ENCODE measurements at places on chromosomes 16 and 17.
A peak's percentile ranks its signal among the peaks of the same experiment; 100 is the strongest.

DNA sequence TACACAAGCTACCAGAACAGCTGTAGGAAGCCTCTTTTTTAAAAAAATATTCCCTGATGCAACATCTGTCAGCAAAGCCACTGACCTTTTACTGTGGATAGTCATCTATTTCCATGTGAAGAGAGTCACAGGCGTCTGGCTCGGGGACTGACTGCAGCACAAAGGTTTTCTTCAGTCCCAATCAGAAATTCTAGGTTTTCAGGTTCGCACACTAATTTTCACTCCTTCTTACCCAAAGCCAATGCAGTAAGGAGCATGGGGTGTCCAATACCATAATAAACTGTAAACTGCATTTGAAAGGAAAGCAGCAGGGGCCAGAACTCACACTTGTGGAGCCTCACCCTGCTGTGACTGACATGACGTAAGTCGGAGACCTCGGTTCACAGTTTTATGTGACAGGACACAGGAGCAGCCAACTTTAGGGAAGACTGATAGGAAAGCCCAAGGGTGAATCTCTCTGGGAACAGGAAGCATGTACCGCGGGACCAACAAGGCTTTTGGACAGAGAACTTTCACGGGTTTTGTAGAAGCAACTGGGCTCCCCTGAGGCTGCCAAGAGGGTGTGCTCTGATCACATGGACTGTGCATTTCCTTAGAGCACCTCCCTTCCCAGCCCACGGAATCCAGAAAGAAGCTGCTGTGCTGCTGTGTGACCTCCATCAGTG lies 9.1 kb upstream of the TMEM100 start:
- DNase-seq: no peak

GRCh38 chr17:42010898-42011516 lies 6.2 kb downstream of the DNAJC7 start:
- no peak for DNase-seq

- no peak for DNase-seq
Observed at GRCh38 chr17:1709971-1710806, at the start of gene TLCD2. TSS of gene TLCD2 (minus strand) at chr17:1710377. CDS start at chr17:1710242, 135 bp downstream.

- DNase-seq: no peak
Observed at GRCh38 chr16:27430923-27431484, 29.0 kb downstream of the IL21R start.

GRCh38 chr17:81870131-81870980 lies 781 bp downstream of the ARHGDIA start:
- no peak for DNase-seq

- DNase-seq: peak; percentile 19
Observed at GRCh38 chr17:55124730-55125360, 139.9 kb upstream of the HLF start.

DNA sequence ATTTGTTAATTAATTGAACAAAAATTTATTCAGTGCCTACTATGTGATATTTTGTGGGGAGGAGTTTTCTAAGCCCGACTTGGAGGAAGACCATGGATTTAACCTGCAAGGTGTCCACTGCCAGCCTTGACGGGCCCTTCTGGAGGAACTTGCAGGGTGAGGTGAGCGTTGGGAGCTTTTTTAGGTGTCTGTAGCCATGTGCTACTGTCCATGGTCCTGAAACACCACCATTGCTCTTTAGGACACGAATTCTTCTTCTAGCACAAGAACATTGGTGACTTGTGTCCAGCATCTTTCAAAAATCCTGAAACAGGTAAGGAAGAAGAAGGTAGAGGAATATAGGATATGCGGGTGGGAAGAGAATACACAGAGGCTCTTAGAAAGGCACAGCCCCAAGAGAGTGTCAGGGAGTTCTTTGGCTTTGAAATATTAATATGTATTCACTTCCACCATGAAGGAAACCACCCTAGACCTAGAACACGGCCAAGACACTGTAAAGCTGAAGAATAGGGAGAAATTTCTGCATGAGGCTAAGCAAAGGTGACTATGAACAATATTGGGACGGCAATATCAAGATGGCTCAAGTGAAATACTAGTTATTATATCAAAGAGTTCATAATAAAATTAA lies 27.9 kb upstream of the OR4D1 start:
- DNase-seq: no peak

DNA sequence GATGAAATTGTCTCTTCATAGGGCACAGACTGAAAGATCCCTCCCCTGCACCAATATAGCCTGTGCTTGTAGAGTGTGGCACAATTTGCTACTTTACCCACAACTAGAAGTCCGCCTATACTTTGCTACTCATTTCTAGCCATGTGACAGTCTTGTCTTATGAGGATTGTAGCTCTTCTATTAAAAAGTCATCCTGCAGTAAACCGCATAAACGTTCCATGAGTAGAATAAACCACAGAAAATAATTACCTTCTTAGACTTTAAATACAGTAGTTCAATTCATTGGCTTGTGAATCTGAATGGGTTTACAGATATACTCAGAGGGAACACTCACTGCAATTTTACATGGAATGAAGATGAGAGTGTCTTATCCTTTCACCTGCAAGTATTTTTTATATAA lies 4.4 kb downstream of the KRT27 start:
- DNase-seq: no peak

- no peak for DNase-seq
Observed at GRCh38 chr16:27813591-27813990, 249.9 kb downstream of the GSG1L start.

DNA sequence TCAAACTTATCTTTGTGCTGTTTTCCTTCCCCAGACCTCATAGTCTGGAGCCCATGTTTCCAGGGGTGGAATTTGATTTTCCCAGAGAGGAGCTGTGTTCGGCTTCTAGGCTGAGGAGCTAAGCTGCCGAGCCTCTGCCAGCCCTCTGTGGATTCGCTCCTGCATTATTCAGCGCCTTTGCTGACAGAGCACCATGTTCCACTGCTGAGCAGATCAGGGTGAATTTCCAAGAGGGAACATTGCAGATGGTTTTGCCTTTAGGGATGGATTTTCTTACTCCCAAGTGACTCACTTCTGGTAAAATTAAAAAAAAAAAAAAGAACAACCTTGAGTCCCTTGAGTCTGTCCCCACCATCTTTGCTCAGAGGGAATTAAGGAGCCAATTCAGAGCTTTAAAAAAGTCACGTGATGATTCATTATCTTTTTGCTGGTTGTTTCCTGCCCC lies 229.5 kb downstream of the PRKCA start:
- DNase-seq: no peak

- DNase-seq: no peak
Observed at GRCh38 chr16:85522842-85523601, 90.1 kb upstream of the GSE1 start.

GRCh38 chr17:75785016-75785890 lies 647 bp downstream of the UNK start:
- no peak for DNase-seq

GRCh38 chr16:3767333-3767986 lies 50.1 kb upstream of the TRAP1 start:
- DNase-seq: no peak

DNA sequence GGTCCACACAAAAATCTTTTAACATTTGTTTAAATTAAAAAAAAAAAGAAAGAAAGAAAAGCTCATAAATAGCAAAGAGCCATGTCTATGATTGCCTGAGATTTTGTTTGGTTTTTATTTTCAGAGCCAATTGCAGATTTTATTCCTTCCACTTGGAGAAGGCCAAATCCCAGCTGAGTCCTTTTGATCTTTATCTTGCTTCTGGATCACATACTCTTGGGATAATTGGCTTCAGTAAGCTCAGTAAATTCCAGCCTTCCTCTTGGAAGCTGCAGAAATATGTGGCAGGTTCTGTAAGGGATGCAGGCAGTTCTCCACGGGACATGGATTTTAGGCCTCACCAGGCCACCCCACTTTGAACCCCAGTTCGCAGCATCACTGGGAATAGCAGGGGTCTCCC lies 63.3 kb upstream of the TMC5 start:
- DNase-seq: no peak

- no peak for DNase-seq
Observed at GRCh38 chr17:58330538-58330996, 2.0 kb upstream of the TSPOAP1 start.

DNA sequence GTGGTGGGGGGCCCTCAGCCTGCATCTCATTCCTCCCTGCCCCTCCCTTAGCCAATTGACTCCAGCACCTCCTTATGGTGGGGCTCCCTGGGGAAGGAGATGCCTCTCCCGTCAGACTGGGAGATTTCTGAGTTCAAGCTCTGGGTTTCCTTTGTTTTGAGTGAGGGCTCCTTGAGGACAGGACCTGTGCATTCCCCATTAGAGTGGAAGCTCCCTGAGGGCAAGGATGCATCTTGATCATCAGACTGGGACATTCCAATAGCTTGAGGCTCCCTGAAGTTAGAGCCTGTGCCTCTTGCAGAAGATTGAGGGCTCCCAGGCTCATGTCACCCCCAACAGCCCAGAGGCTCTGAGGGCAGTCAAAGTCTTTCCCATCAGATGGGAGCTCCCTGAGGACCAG lies 23.6 kb downstream of the TNS4 start:
- no peak for DNase-seq

DNA sequence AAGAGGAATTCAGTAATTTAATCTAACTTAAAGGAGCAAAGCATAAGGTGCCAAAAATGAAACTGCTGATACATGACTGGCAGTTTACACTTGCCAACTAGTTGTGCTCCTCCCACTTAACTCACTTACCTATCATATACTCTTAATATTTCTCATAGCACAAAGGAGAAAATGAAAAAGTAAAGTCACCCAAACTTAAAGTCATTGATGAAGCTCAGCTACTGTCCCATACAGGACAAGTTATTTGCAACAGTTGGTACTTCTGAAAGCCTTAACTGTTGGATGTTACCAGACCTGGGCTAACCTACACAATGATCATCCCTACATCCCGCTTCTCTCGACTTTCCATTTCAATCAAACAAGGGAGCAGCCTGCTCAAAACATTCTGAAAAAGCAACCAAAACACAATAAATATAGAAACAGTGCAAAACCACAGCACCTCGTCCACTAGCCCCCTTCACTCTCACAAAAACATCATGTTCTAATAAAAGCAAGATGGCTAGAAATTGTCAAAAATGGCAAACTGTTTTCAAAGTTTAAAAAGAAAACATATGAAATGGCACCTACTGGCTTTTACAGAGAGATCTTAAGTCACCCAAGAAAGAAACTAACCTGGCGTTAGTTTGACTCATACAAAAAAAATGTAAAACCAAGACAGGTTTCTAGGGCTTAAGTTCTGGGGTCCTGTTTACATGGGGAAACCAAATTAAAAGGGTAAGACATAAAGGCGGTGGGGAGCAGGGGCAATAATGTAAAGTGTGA lies 868 bp downstream of the MED13 start:
- DNase-seq: no peak

- no peak for DNase-seq
Observed at GRCh38 chr16:51359141-51359955, 208.3 kb upstream of the SALL1 start.

GRCh38 chr17:82063424-82064415 lies 1.9 kb downstream of the DUS1L start:
- no peak for DNase-seq

- DNase-seq: no peak
Observed at GRCh38 chr17:76710863-76711611, at the start of gene MXRA7. TSS of gene MXRA7 (minus strand) at chr17:76710965. CDS start at chr17:76710946, 19 bp downstream.
